ENCODE measurements at places on chromosomes 12 and 14. TPM values are rescaled to one million over a fixed set of nuclear protein-coding genes. Genes with fewer than 3 reads are reported as not detected.

DNA sequence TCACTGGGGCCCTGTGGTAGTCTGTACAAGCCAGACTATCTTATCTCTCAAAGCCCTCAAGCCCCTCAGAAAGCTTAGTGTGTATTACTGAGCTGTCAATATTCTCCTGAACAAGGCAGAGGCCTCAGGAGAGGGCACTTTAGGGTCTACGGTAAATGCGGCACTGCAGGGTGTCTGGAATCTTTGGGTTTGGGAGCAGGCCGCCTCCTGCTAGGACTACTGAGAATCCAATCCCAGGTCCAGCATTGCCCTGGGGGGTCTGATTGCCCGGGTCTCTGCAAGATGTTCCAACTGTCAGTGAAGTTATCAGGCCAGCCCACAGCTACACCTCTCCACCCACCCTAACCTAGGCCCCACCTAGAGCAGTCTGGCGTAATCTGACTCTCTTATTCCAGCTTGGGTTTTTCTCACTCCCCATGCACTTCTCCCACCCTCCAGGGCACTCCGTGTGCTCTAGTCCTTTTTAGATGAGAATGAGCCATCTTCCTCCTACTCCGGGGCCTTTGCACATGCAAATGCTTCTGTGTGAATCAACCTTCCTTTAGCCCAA, 4.3 kb upstream of the ZFP36L1 start:
- H3K36me3 ChIP-seq, result peaks cover 9% of the 10 kb centered on the region
- H3K4me3 ChIP-seq, result peak overlapping the region; percentile 84
- peaks cover 39% of the 10 kb centered on the region for H3K4me1 ChIP-seq
- peak overlapping the region; percentile 99 for H3K27ac ChIP-seq
- no peak for DNase-seq

The PRICKLE1 gene
- total RNA-seq, result not detected

- no peak overlapping the region for H3K4me3 ChIP-seq
- no peak for DNase-seq
- H3K27me3 ChIP-seq, result no peaks in the 10 kb centered on the region
- no peak overlapping the region for H3K27ac ChIP-seq
- H3K4me1 ChIP-seq, result peaks cover 20% of the 10 kb centered on the region
- peaks cover 14% of the 10 kb centered on the region for H3K36me3 ChIP-seq
These were observed 9.4 kb downstream of the ACVR1B start for GRCh38 chr12:51960890-51961289.

DNA sequence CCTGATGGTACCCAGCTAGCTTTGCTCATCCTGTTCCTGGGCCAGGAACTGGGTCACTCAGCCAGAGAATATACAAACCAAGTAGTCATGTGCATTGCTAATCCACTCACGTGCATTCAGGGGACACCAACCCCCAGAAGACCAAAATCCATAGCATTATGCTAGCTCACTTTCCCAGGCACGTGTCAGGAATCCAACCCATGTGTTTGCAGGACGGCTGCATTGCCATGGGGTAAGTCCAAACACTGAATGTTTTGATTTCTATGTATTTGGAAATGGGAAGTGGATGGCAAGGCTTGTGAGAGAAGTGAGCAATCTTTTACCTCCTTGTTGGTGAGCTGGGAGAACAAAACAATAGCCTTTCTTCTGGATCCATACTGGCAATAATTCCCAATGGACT, 87.1 kb upstream of the FOXN3 start:
- H3K27ac ChIP-seq, result peak overlapping the region; percentile 28
- no peaks in the 10 kb centered on the region for H3K27me3 ChIP-seq
- DNase-seq, result no peak
- no peaks in the 10 kb centered on the region for H3K36me3 ChIP-seq
- H3K4me1 ChIP-seq, result peaks cover 51% of the 10 kb centered on the region

DNA sequence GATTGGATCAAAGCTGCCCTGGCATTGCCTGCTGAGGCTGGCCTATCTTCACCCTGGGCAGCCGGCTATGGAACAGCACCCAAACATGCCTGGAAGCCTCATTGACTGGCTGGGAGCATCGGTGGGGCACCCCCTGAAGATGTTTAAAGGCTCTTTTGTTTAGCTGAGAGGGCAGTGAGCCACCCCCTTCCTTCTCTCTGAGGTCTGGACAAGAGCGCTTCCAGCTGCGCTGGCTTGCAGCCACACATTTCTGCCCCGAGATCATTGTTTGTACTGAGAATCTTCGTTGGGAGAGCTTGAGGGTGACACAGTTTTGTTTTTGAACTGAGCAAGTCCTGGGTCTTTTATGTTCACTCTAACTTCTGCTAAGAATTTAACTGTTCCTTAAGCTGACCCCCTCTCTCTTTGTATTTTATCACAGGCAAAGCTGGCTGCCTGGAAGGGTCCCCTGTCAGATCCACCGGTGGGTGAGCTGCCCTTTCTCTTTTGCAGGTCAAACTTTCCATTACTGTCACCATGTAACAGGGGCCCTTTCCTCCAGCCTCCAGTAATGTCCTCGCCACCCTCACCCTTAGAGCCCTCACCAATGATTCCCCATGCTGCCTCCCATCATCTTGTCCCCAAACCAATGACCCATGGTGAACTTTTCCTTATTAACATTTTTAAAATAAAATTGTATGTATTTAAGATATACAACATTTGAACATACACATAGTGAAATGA, 212.2 kb downstream of the KIF26A start:
- H3K4me1 ChIP-seq, result no peaks in the 10 kb centered on the region
- H3K27me3 ChIP-seq, result peaks cover 6% of the 10 kb centered on the region
- DNase-seq, result no peak
- no peak overlapping the region for H3K4me3 ChIP-seq
- no peaks in the 10 kb centered on the region for H3K36me3 ChIP-seq

DNA sequence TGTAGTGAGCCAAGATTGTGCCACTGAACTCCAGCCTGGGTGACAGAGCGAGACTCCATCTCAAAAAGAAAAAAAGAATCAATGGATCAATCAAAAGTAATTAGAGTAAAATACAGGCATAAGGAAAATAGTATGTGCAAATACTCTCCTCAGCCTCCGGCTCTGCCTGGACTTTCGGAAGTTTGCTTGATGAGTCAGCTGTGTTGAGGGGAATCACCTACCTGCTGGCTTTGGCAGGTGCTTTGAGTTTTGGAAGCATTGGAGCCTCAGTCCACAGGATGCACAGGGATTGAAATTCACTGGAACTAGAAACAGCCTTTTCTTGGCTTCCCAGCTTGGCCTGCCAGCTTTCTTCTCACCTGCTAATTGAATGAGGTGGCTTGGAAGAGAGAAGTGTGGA, 268.2 kb downstream of the PCNX1 start:
- no peaks in the 10 kb centered on the region for H3K36me3 ChIP-seq
- no peak overlapping the region for H3K27ac ChIP-seq
- peaks cover 6% of the 10 kb centered on the region for H3K4me1 ChIP-seq
- H3K4me3 ChIP-seq, result no peak overlapping the region

DNA sequence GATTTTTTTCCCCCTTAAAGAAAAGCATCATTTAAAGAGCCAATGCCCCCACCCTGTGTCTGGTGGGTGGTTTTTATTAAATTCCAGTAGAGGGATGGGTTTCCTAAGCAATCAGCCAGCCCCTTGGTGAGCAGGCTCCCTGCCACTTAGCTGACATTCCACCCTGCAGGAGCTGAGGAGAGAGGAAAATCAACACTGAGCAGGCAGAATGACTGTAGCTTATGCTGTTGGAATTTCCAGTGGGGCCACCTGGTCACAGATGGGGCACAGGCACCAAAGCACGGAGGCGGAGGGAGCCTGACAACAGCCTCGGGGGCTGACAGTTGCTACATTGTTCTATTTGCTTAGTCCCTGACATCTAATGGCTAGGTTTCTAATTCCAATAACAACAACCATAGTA, 127.7 kb downstream of the TMEM30B start:
- no peak for DNase-seq
- no peak overlapping the region for H3K4me3 ChIP-seq

GRCh38 chr14:42323426-42323825, 716.8 kb downstream of the LRFN5 start:
- H3K4me3 ChIP-seq, result no peak overlapping the region
- H3K36me3 ChIP-seq, result peaks cover 6% of the 10 kb centered on the region
- no peak overlapping the region for H3K27ac ChIP-seq
- no peak for DNase-seq
- no peaks in the 10 kb centered on the region for H3K4me1 ChIP-seq

DNA sequence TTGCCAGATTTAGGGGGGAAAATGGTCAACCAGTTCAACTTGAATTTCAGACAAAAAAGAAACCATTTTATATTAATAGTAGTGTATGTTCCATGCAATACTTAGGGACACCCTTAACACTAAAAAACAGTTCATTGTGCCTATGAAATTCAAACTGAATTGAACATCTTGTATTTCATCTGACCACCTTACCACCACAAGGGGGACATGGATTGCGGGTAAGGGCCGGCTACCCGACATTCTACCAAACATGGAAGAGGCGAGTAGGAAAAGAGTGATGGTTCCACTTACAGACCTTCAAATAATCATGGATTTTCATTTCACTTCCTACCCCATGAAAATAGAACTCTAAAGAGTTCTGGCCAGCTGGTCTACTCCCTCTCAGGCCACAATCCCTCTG, 10.3 kb upstream of the STK38L start:
- H3K27ac ChIP-seq, result no peak overlapping the region
- H3K4me1 ChIP-seq, result no peaks in the 10 kb centered on the region
- DNase-seq, result no peak

DNA sequence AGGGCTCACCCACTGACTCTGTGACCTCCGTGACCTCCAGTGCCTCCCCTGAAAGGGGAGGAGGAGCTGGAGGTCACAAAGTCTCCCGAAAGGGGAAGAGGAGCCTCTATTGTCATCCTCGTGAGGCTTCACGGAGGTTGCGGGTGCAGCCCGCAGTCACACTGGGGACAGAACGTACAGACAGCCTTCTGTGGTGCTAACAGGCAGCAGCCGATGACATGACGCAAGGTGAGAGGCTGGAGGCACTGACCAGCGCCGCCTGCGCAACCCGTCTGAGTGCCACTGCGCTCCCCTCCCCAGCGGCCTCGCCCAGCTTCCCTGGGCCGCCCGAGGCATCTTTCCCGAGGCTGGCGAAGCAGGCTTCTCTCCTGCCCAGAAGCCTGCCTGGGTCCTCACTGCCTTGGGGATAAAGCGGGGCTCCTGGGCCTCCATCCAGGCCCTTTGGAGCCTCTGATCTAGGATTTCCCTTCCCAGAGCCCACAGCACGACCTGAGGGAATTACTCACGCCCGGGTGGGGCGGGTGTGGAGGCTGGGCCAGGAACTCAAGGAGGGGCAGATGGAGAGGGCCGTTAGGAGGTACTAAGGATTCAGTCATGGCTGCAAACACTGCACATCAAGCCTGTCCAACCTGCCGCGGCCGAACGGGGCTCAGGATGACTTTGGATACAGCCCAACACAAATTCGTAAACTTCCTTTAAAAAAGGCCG, 12.3 kb upstream of the LBHD2 start:
- DNase-seq, result no peak
- no peak overlapping the region for H3K4me3 ChIP-seq
- H3K27me3 ChIP-seq, result no peaks in the 10 kb centered on the region
- no peak overlapping the region for H3K27ac ChIP-seq
- no peaks in the 10 kb centered on the region for H3K36me3 ChIP-seq
- H3K4me1 ChIP-seq, result no peaks in the 10 kb centered on the region

The CLEC1B gene
- total RNA-seq, result not detected

DNA sequence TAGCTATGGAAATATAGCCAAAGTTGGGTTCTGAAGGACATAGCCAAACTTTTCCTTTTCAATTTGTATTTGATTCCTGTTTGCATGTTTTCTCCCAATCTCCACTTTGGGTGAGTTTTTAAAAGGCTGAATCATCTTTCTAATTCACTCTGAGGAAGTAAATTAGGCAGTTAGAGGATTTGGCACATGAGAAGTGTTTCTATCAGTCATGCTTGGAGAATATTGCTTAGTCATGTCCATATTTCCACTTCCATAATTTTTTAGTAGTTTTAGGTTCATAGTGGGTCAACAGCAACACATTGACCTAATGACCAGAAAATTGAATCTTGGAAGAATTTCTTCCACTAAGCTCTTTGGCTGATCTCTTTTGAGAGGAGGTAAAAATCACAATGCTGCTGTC, 21.8 kb downstream of the IRAK3 start:
- no peak overlapping the region for H3K4me3 ChIP-seq
- no peak for DNase-seq
- peaks cover 30% of the 10 kb centered on the region for H3K36me3 ChIP-seq
- H3K27ac ChIP-seq, result no peak overlapping the region
- peaks cover 24% of the 10 kb centered on the region for H3K4me1 ChIP-seq
- peaks cover 48% of the 10 kb centered on the region for H3K27me3 ChIP-seq

The RNASE3 gene
- total RNA-seq, result not detected

The KLHL33 gene
- total RNA-seq, result 0.22 TPM

- no peak overlapping the region for H3K27ac ChIP-seq
- H3K4me1 ChIP-seq, result no peaks in the 10 kb centered on the region
- H3K4me3 ChIP-seq, result no peak overlapping the region
- no peaks in the 10 kb centered on the region for H3K36me3 ChIP-seq
- no peak for DNase-seq
These were observed 344.4 kb upstream of the ATXN7L3B start for GRCh38 chr12:74193191-74193590.

GRCh38 chr12:128365651-128366231, 98.8 kb downstream of the TMEM132C start:
- peaks cover 29% of the 10 kb centered on the region for H3K27me3 ChIP-seq
- H3K36me3 ChIP-seq, result no peaks in the 10 kb centered on the region
- no peak overlapping the region for H3K4me3 ChIP-seq
- H3K4me1 ChIP-seq, result no peaks in the 10 kb centered on the region
- no peak overlapping the region for H3K27ac ChIP-seq

The GON7 gene
- 12.9 TPM for total RNA-seq

The SNX6 gene
- 71.0 TPM for total RNA-seq

DNA sequence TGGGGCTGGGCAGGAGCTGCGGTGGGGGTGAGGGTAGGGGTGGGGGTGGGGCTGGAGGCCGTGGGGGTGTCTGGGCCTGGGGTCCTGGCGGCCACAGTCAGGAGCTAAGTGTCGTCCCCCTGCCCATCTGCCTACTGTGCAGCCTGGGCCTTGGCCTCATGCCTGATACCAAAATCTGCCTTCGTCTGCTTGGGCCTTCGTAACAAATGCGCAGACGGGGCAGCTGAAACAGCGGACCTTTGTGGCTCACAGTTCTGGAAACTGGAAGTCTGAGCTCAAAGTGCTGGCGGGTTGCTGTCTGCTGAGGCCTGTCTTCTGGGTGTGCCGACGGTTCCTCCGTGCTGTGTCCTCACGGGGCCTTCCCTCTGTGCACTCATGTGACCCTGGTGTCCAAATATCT, 61.7 kb downstream of the KIF26A start:
- H3K27ac ChIP-seq, result no peak overlapping the region
- H3K4me3 ChIP-seq, result no peak overlapping the region
- H3K36me3 ChIP-seq, result no peaks in the 10 kb centered on the region
- DNase-seq, result no peak

DNA sequence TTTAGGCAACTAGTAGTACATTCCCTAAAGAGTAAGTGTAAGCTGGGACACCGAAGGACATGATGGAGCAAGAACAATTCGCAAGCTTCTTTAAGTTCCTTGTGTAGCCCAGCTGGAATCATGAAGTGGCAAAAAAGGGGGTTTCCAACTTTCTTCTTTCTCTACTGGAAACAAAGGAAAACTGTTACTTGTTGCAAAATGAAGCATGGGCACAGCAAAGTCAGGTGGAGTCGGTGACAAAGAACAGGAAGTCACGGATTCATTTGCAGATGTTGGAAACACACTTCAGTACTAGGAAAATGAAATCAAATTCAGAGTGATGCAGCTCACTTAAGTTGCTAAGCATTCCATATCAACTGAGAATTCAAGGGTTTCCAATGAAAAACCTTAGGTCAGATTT, 706.9 kb upstream of the STXBP6 start:
- no peaks in the 10 kb centered on the region for H3K4me1 ChIP-seq

The TCL1A gene
- total RNA-seq, result 0.61 TPM

The TAS2R43 gene
- 1.0 TPM for total RNA-seq

All from natural killer cell treated with Interleukin-12 subunit alpha and Interleukin-12 subunit beta and Interleukin-15 and Interleukin-18, amount 100 ng/mL, for 72 hours (primary cell).